ENCODE measurements at places on chromosomes 4 and X. TPM values are rescaled to one million over a fixed set of nuclear protein-coding genes. Genes with fewer than 3 reads are reported as not detected.

USP9X gene
- total RNA-seq: 39.4 TPM

CXCL13 gene
- total RNA-seq: not detected

DKK2 gene
- not detected for total RNA-seq

SULT1B1 gene
- total RNA-seq: not detected

AKAP4 gene
- total RNA-seq: not detected

LDB2 gene
- not detected for total RNA-seq

ARR3 gene
- not detected for total RNA-seq

STBD1 gene
- 13.8 TPM for total RNA-seq

TNIP3 gene
- total RNA-seq: 0.43 TPM

DGAT2L6 gene
- not detected for total RNA-seq

CSN1S1 gene
- total RNA-seq: not detected

GASK1B gene
- 0.44 TPM for total RNA-seq

FAM241A gene
- total RNA-seq: 0.86 TPM

PPP1R2C gene
- not detected for total RNA-seq

ANK2 gene
- 0.52 TPM for total RNA-seq

GEMIN8 gene
- total RNA-seq: 9.6 TPM

PABPC5 gene
- not detected for total RNA-seq

UGT2B15 gene
- total RNA-seq: 0.14 TPM

MID1 gene
- total RNA-seq: 36.1 TPM

AR gene
- 3.6 TPM for total RNA-seq

ZNF711 gene
- 0.76 TPM for total RNA-seq

SPIN3 gene
- total RNA-seq: 5.9 TPM

STS gene
- total RNA-seq: 2.0 TPM

SPIN2A gene
- total RNA-seq: 0.16 TPM

RNF175 gene
- not detected for total RNA-seq

BEX3 gene
- 246 TPM for total RNA-seq

GDI1 gene
- total RNA-seq: 110 TPM

SLC26A1 gene
- 0.26 TPM for total RNA-seq

PHKA1 gene
- 32.5 TPM for total RNA-seq

COL4A5 gene
- 12.2 TPM for total RNA-seq

AWAT2 gene
- total RNA-seq: not detected

TRO gene
- total RNA-seq: 0.87 TPM

GPR82 gene
- not detected for total RNA-seq

CNOT6L gene
- 8.8 TPM for total RNA-seq

TMEM255A gene
- total RNA-seq: 0.33 TPM

LDOC1 gene
- 103 TPM for total RNA-seq

MAGEC2 gene
- not detected for total RNA-seq

POU4F2 gene
- total RNA-seq: not detected

CXCL1 gene
- 4.3 TPM for total RNA-seq

AFF1 gene
- total RNA-seq: 8.0 TPM

PAGE2B gene
- total RNA-seq: not detected

CXCL8 gene
- 6.5 TPM for total RNA-seq

DOK7 gene
- 0.31 TPM for total RNA-seq

AFM gene
- total RNA-seq: not detected

PPBP gene
- 0.17 TPM for total RNA-seq

ABLIM2 gene
- 7.6 TPM for total RNA-seq

CDKL5 gene
- 4.5 TPM for total RNA-seq

ATP2B3 gene
- 0.13 TPM for total RNA-seq

LGI2 gene
- total RNA-seq: 0.09 TPM

LPAR4 gene
- total RNA-seq: not detected

NHS gene
- total RNA-seq: 2.6 TPM

FGF5 gene
- 0.11 TPM for total RNA-seq
